ENCODE measurements at places on chromosomes 6 and 20. TPM values are rescaled to one million over a fixed set of nuclear protein-coding genes. Genes with fewer than 3 reads are reported as not detected.

GRCh38 chr6:139256087-139256486 lies 35.7 kb downstream of the TXLNB start:
- no peak overlapping the region for H3K4me3 ChIP-seq
- H3K27me3 ChIP-seq = no peaks in the 10 kb centered on the region
- H3K4me1 ChIP-seq = peaks cover 12% of the 10 kb centered on the region
- H3K36me3 ChIP-seq = no peaks in the 10 kb centered on the region
- DNase-seq = peak; percentile 85

DNA sequence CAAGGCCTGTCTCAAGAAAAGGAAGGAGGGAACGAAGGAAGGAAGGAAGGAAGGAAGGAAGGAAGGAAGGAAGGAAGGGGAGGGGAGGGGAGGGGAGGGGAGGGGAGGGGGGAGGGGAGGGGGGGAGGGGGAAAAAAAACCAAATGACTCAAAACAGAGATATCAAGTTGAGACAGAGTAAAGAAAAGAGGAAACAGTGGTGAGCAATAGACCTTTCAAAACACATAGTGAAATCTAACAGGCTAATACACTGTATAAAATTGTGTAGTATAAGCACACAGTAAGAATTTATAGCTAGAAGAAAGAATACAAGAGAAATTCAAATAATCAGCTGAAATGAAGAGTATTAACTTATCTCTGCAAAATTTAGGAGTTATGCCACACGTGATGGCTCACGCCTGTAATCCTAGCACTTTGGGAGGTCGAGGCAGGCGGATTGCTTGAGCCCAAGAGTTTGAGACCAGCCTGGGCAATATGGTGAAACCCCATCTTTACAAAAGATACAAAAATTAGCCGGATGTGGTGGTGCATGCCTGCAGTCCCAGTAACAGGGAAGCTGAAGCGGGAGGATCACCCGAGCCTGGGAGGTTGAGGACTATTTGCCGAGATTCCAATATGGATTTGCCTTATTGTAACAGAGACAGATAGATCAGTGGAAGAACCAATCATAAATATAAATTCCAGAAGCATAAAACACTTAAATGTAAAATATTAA lies 123.2 kb downstream of the PRND start:
- H3K36me3 ChIP-seq = no peaks in the 10 kb centered on the region
- 0 out of 2 replicates have a peak, but pooled peaks cover 5% of the 10 kb centered on the region for H3K4me1 ChIP-seq
- no peak for DNase-seq
- no peak overlapping the region for H3K4me3 ChIP-seq
- no peak overlapping the region for H3K27ac ChIP-seq
- no peaks in the 10 kb centered on the region for H3K27me3 ChIP-seq

- H3K27me3 ChIP-seq = no peaks in the 10 kb centered on the region
- peaks cover 29% of the 10 kb centered on the region for H3K36me3 ChIP-seq
- H3K4me1 ChIP-seq = peaks cover 30% of the 10 kb centered on the region
- peak; percentile 75 for DNase-seq
- H3K27ac ChIP-seq = peak overlapping the region; percentile 80
Measured at GRCh38 chr6:106097411-106098231, 11.5 kb downstream of the PRDM1 start.

EMILIN3 gene
- total RNA-seq = not detected

LBP gene
- total RNA-seq = not detected

HLA-DRB1 gene
- not detected for total RNA-seq

RIMS4 gene
- total RNA-seq = not detected
